Kidney glomerular epithelial cell (primary cell): ENCODE measurements at places on chromosomes 3 and 15.

GRCh38 chr3:123376451-123377242 is 72.2 kb downstream of the ADCY5 start:
- no peak for DNase-seq

- no peak for DNase-seq
Observed at GRCh38 chr3:46276497-46277099, 34.3 kb downstream of the CCR3 start.

DNA sequence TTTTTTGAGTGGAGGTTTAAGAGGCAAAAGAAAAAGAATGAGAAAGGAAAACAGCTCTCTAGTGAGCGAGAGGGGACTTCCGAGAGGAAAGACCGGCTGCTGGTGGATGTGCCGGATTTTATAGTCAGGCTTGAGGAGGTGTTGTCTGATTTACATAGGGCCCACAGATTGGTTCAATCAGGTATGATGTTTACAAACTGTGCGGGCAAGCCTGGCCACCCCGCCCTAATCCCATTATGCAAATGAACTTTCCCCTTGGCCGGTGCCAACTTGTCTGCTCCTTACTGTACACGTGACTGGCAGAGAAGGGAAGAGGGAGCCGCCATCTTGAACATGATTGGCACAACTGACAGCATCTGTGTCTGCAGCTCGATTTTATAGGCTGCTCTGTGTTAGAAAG is 44.7 kb downstream of the FAM43A start:
- DNase-seq, result no peak

DNA sequence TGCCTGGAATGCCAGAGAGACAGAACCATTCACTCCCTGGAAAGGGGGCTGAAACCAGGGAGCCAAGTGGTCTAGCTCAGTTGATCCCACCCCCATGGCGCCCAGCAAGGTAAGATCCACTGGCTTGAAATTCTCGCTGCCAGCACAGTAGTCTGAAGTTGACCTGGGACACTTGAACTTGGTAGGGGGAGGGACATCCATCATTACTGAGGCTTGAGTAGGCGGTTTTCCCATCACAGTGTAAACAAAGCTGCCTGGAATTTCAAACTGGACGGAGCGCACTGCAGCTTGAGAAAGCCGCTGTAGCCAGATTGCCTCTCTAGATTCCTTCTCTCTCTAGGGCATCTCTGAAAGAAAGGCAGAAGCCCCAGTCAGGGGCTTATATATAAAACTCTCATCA is 310.7 kb upstream of the DPPA4 start:
- no peak for DNase-seq

- DNase-seq, result no peak
Observed at GRCh38 chr3:101926594-101927105, 77.3 kb downstream of the NFKBIZ start.

DNA sequence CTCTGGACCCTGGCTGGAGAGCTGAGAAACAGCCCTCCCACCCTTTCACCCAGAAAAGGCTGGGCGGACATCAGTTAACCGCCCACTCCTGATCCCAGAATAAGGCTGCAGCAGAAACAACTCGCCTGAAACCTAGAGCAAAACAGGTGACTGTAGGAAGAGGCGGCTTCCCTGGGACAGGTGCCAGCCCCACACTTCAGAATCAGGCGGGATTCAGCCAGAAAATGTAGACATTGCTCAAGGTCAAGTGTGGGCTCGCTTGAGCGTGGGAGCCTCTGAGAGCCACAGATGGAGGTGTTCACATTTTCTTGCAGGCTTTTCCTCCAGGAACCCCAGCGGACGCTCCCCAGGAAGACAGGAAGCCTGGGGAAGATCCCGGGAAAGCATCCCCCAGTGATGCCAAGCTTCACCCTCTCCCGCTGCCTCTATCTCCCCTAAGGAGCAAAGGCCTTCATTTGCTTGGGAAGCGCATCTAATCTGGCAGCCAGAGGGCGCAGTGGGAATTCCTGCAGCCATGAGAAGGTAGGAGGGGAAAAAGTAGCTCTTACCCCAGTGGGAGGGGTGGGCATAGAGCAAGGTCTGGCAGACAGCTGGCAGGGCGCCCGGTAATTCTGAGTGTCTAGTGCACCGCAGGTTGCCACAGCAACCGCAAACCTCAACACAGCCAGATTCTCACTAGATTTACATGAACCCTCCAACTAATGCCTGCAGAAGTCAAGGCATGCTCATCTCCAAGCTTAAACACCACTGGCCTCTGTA is 77.7 kb downstream of the OCA2 start:
- DNase-seq, result peak; percentile 98

- DNase-seq, result no peak
Observed at GRCh38 chr3:3192286-3192675, 12.8 kb upstream of the CRBN start.

- no peak for DNase-seq
Observed at GRCh38 chr3:193190146-193190786, 50.8 kb upstream of the PLAAT1 start.

DNA sequence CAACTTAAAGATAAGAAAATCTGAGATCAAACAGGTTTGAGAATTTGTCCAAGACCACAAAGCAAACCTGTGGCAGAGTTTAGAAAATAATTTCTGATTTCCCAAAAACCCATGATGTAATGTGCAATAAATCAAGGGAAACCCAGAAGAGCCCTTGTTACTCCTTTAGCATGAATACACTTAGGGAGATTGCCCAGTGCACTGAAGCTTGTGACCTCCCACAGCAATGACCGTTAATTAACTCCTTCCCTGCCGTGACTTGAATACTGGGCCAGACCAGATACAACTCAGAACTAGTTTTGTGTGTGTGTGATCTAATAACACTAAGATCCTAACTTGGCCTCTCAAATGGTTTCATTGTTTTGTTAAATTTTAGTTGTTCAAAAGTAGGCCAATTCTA is 2.5 kb downstream of the PRKAR2A start:
- peak; percentile 56 for DNase-seq

GRCh38 chr3:39097716-39098472 is 9.5 kb downstream of the GORASP1 start:
- DNase-seq, result no peak

- no peak for DNase-seq
Observed at GRCh38 chr15:49860101-49860500, 239.3 kb downstream of the DTWD1 start.

- DNase-seq, result no peak
Observed at GRCh38 chr3:152069871-152070270, 196.4 kb downstream of the SUCNR1 start.

- DNase-seq, result no peak
Observed at GRCh38 chr3:8173892-8174291, 327.7 kb upstream of the LMCD1 start.

DNA sequence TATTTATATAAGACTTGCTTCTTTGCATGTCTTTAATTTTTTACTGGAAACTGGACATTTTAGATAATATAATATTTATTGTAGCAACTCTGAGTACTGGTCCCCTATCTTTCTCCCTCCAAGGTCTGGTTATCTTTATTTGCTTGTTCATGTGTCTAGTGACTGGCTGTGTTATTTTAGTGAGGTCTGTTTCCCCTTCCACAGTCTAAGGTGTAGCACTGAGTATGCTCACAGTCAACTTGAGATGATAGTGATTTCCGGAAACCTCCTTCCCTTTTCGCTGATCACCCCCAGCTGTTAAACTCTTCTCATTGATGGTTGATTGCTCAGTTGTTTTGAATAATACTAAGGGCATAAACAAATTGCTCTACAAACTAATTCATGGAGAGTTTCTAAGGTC is 37.0 kb downstream of the PCNP start:
- no peak for DNase-seq

DNA sequence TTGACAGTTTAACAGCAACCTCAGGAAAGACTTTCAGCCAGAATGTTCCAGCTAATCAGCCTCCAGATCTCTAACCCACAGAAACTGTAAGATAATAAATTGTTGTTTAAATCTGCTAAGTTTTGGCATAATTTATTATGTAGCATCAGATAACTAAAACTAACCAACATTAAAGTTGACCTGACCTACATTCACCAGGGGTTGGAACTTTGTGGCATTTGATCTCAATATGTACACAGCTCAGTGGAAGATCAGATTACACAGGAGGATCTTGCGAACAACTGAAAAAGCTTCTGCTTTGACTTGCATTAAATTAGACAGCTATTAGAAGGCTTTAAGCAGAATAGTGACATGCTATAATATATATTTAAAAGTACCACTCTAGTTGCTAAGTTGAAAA is 91.4 kb upstream of the POU1F1 start:
- DNase-seq, result no peak

GRCh38 chr3:61966200-61966599 is 404.8 kb downstream of the PTPRG start:
- DNase-seq, result peak; percentile 64

GRCh38 chr15:34696506-34696905 is 58.3 kb downstream of the GJD2 start:
- no peak for DNase-seq

GRCh38 chr15:78766041-78766440 is 45.2 kb downstream of the ADAMTS7 start:
- no peak for DNase-seq

DNA sequence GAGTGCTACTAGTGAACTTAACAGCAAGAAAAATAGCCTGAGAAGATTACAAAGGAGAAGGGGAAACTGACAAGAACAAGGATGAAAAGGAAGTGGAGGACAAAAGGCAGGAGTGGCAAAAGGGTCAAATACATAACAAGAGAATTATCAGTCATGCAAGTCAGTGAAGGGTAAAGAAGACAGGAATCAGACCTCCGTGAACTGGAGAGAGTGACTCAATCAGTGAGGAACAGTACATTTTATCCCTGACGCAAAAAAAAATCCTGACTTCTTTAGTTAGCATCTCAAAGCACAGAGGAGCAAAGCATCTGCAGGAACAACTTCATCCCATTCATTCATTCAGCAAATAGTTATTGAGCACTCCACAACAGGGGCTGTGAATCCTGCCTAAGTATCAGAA is 97.8 kb downstream of the SST start:
- DNase-seq, result peak; percentile 75

DNA sequence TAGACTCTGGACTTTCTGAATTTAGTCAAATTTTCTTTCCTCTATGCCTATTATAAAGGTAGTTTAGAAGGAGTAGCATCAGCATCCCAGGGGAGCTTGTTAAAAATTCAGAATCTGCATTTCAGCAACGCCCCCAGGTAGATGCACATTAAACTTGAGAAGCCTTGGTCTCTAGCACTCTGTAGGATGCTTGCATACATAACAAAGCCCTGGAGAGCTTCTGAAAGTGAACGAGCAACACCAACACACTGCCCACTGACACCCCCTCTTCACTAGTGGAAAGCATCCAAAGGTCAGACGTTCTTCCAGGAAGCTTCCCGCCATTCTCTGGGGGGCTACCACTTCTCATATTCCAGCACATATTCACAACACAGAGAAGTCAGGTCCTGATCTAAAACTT is 6.5 kb downstream of the PRICKLE2 start:
- DNase-seq, result no peak

DNA sequence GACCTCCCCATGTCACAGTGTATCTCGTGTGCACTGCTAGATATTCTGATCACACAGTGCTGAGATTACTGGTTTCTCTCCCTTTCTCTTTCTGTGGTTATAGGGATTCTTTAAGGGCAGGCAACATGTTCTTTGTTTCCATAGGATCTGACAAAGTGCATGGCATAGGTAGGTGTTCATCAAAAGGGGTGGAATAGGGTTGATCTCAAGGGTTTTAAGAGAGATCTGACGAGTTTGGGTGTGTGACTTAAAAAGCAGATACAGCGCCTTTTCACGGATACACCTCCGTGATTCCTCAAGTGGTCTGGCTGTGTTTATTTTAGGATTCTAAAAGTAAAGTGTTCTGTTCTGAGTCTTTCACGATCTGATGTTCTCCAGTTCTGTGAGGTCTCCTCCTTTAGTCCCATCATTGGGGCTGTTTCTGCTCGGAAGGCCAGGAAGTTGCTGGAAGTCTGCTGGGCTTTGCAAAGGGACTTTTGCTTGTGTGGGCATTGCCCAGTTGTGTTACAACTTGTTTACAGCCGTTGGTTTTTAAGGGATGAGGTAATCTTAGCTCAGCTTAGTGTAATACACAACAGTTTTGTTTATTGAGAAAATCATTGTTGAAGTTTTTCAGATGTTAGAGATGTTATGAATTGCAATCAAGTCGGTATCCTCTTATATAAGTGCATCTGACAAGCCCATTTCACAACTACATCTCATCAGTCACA is 34.8 kb downstream of the IGF1R start:
- DNase-seq, result no peak

DNA sequence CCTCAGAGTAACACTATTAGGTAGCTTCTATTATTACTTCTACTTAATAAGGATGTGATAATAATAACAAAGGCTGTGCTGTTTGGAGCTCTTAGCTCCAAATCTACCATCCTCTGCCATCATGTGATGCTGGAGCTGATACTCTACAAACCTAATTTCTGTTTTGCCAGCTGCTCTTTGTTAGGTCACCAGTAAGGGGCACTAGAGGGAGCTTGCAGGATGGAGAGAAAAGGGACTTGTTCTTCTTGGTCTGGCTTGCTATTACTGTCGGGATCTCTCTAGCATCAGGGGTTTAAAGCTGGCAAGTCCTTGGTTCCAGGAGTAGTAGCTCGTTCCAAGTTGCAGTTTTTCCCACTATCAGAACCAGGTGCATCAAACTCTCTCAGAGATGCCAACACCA is 194.9 kb upstream of the KBTBD8 start:
- no peak for DNase-seq

GRCh38 chr15:66735909-66736305 is 33.9 kb downstream of the SMAD6 start:
- no peak for DNase-seq

GRCh38 chr3:75042941-75043340 is 428.5 kb upstream of the CNTN3 start:
- DNase-seq, result no peak

DNA sequence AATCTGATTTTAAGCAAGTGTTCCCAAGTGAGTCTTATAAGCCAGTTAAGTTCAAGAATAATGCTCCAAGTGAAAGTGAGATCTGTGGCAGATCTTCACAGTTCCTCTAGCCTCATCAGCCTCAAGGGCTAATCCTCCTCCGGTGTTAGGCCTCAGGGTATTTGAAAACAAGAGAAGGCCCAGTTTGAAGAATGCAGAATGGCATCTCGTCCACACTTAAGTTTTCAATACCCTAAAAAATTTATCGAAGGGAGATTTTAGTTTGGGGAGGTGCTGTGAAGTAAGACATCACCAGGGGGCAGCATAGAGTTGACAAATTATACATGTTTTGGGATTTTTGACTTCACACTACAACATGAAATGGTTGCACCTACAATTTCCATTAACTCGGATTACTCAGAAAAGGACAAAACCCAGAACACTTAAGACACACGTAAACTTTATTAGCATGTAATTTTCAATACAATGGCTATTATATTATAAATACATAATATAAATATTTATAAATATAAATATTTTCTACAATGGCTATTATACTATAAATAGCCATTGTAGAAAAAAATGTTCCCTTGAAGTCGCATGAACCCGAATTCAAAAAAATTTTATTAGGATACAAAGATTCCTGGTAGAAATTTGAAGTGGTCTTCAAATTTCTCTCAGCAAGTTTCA is 2.3 kb upstream of the TMEM266 start:
- peak; percentile 26 for DNase-seq

DNA sequence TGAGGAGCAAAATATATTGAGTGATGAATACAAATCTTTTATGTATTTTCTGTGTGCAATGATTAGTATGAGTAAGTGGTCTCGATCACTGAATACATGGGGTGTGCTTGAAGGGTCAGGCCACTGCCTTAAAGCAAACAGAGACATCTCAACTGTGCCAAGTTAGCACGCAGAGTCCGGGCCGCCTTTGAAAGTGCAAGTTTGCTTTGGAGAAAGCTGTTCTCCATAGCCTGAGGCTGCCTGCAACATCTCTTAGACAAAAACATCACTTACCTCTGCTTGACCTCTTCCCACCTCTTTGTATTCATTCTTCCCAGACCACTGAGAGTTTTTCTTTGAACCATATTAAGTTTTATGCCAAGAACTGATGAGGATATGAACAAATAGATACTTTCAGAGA is 267.0 kb downstream of the ZBTB20 start:
- DNase-seq, result no peak

GRCh38 chr3:14463330-14464140 is 61.1 kb downstream of the SLC6A6 start:
- DNase-seq, result no peak
